ENCODE measurements at places on chromosomes 6 and 20.

DNA sequence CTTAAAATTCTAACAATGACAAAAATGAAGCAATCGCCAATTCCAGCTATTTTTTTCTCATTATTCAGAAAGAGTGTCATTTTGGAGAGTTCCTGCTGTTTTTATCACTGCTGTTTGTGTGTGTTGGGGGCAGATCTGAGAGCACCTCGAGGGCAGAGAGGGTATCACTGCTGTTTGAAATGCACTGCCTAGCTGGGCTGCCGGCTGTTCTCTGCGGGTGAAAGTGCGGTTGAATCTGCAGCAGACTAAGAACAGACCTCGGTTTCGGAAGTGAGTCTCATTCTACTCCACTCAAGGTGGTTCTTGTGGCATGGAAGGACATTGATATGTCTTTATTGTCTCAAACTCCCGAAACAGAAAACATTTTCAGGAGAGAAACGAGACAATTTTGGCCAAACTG, 18.3 kb downstream of the INSM1 start:
- no peak for DNase-seq

DNA sequence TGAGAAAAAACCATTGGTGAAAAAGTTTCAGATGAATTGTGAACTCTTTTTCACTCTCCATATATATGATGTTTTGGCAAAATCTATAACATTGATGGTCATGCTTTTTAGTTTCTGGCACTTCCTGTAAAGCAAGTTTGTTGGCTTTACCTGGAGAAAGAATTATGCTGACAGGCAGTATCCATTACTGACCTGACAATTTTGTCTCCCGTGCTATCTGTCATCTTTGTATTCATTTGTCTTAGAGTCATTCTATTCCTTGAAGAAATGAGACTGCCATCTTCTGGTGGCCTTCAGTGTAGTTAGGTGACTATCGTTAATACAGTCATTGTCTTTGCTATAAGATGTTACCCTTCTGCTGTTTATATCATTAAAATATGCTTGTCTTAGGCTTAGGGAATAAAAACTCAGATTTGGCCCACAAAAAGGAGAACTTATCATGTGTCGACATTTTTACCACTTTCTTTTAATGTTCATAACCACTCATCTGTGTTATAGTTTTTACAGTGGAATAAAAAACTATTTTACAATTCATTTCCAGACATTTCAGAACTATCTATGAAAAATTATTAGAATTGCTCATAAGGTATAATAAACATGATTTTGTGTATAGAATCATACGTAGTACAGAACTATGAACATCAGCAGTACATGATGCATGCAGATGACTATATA, 707.0 kb downstream of the EPM2A start:
- DNase-seq, result peak; percentile 43

GRCh38 chr6:24494821-24495795, at the start of gene ALDH5A1:
ALDH5A1 (plus strand) TSS chr6:24494969; CDS start chr6:24494997, 28 bp downstream.
- DNase-seq, result peak; percentile 89

DNA sequence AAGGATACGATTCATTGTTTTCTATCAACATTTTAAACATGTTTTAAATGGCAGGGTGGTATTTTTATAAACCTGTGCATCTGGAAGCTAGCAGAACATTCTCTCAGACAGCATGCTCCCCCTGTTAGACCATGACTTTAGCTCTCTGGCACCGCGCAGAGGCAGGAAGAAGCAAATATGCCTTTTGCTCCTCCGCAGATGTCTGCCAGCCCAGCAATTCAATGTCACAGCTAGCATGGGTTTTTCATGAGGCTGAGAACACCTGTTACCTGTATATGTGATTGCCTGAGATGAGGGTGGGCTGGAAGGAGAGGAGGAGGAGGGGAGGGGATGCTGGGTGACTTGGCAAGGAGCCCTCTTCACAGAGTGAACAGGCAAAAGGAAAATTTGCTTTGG, 6.7 kb downstream of the MTCH1 start:
- DNase-seq, result no peak

- no peak for DNase-seq
Measured at GRCh38 chr20:33606118-33606771, 55.9 kb upstream of the C20orf144 start.

DNA sequence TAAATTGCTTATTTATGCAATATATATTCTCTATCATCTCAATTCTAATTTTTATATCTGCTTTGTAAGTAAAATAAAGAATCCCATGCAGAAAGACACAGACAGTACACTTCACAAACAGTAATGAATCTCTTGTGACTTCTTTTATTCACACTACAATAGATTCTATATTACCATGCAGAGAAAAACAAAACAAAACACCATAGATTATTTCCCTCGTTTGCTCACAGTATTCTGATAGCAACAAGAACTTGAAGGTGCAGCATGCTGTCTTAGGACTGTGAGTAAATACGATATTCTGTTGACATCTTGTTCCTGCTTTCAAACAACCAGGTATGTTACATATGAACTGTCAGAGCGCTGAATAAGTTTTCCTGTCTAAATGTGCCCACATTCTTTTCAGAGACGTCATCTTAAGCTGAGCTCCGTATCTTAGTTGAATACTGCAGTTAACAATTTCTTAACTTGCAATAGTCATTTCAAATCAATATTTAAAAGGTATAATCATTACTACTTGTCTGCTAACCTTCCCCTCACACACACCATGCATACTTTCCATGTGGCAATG, 140.1 kb downstream of the BTBD9 start:
- no peak for DNase-seq

DNA sequence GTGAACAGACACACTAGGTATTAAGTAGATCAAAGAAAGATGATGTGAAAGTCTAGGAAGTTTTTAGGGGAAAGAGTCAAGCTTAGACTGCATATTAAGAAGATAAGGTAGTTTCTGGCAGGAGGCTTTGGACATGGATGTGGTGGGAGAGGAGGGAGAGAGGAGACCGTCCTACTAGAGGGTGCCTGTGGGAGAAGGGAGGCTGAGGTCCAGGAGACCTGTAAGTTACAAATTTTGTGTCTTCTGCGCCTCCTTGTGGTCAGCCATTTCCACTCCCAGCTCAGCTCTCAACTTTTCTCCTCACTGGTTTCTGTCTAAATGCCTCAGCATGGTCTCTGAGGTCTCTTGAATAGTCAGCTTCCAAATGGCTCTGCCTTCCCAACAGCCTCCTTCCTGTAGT, 193.5 kb downstream of the UNC5CL start:
- peak; percentile 59 for DNase-seq

GRCh38 chr20:38806855-38807655, 1.6 kb downstream of the PPP1R16B start:
- DNase-seq, result peak; percentile 43

GRCh38 chr20:13800728-13801134, 15.9 kb downstream of the NDUFAF5 start:
- DNase-seq, result peak; percentile 27

DNA sequence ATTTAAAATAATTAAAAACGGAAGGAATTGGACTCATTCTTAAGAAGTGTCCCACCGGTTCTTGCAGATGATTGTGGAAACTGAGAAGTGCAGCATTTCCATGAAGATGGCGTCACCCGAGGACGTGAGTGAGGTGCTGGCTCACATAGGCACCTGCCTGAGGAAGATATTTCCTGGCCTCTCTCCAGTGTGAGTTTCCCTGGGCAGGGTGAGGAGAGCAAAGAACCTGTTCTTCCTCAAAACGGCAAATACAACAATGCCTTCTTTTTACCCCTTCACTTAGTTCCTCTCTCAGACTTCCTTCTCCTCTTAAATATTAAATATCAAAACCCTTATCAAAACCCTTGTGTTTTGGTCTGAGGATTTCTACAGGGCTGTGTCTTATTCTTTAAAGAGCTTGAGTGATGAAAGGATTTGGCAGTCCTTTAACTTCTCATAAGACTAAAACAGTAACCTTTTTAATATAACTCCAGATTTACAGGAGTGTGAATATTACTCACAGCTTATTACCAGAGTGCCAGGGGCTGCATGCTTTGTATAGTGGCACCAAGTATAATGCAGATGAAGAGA, 156.3 kb downstream of the CARMIL1 start:
- DNase-seq, result peak; percentile 25

DNA sequence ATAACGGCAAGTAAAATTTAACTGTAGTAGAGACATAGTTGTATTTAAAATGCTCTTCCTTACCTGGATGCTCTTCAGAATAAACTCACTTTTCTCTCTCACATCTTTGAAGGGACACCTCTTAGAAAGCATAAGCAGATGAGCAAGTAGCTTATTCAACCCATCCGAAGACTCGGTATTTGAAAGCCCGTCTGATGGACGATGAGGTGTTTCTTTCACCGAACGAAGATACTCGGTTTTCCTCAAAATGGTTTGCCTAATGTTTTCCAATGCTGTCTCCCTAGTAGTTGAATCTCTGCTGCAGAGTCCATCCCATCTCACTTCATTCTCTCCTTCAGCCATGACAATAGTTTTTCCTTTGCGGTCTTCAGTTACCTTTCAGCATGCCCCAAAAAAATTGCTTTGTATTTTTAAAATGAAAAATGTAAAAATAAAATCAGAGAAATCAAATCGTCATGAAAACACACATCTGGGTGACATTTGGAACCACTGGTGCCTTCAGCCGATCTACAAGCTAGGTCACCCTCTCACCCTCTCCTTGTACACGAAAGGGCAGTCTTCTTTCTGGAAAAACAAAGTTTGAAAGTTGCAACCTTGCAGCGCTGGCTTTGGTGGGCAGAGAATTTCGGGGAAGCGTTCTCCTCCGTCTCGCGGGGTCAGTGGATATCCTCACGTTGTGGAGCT, 772 bp downstream of the SESN1 start:
- peak; percentile 24 for DNase-seq
